Renal cortical epithelial cell (primary cell): ENCODE measurements at places on chromosomes 11 and 22. TPM values are rescaled to one million over a fixed set of nuclear protein-coding genes. Genes with fewer than 3 reads are reported as not detected.

RPS3 gene
- total RNA-seq: 1,041 and 1,094 TPM in 2 replicates

NCAM1 gene
- total RNA-seq: 1.9 and 3.9 TPM in 2 replicates

CHRDL2 gene
- total RNA-seq: not detected in 2 replicates

OR52I1 gene
- total RNA-seq: not detected in 2 replicates

ELFN2 gene
- 6.3 and 18.8 TPM in 2 replicates for total RNA-seq

MFRP gene
- total RNA-seq: not detected in 2 replicates

KRTAP5-3 gene
- total RNA-seq: not detected in 2 replicates

ART1 gene
- total RNA-seq: not detected in 2 replicates

PNPLA3 gene
- 0.80 and 3.0 TPM in 2 replicates for total RNA-seq

C22orf31 gene
- not detected in 2 replicates for total RNA-seq

INPPL1 gene
- total RNA-seq: 66.3 and 96.6 TPM in 2 replicates

APOBEC3F gene
- total RNA-seq: 4.2 and 4.7 TPM in 2 replicates

FAM181B gene
- total RNA-seq: 0.10 TPM in 1 of 2 replicates, not detected in the other

PAFAH1B2 gene
- total RNA-seq: 238 and 242 TPM in 2 replicates

MPZL3 gene
- 15.8 and 41.8 TPM in 2 replicates for total RNA-seq

MMP27 gene
- not detected in 2 replicates for total RNA-seq

FAT3 gene
- total RNA-seq: 1.9 and 24.4 TPM in 2 replicates

OR8G5 gene
- not detected in 2 replicates for total RNA-seq

PGR gene
- under 0.01 and 0.05 TPM in 2 replicates for total RNA-seq

HSPB2 gene
- total RNA-seq: 0.10 and 0.69 TPM in 2 replicates

HBE1 gene
- total RNA-seq: not detected in 2 replicates

KRTAP5-11 gene
- not detected in 2 replicates for total RNA-seq

PAX6 gene
- total RNA-seq: 4.2 and 6.5 TPM in 2 replicates

HDHD5 gene
- total RNA-seq: 25.1 and 38.6 TPM in 2 replicates

MYO7A gene
- 0.35 and 1.2 TPM in 2 replicates for total RNA-seq

CDC42EP2 gene
- total RNA-seq: 10.9 and 14.1 TPM in 2 replicates

ADM2 gene
- total RNA-seq: 2.3 and 3.4 TPM in 2 replicates

TPBGL gene
- total RNA-seq: 0.55 TPM in 1 of 2 replicates, not detected in the other

CDC45 gene
- total RNA-seq: 0.70 and 19.3 TPM in 2 replicates

TRIM34 gene
- total RNA-seq: 10.7 and 15.3 TPM in 2 replicates

CHRM1 gene
- total RNA-seq: not detected in 2 replicates

DNAJB13 gene
- total RNA-seq: 0.35 and 1.4 TPM in 2 replicates

RIMBP3C gene
- under 0.01 and 0.17 TPM in 2 replicates for total RNA-seq

RFPL3 gene
- not detected in 2 replicates for total RNA-seq

APOL5 gene
- total RNA-seq: not detected in 2 replicates

MRGPRG gene
- total RNA-seq: not detected in 2 replicates

CDON gene
- 5.7 and 9.4 TPM in 2 replicates for total RNA-seq

CALCA gene
- not detected in 2 replicates for total RNA-seq

OVOL1 gene
- total RNA-seq: 0.20 and 5.2 TPM in 2 replicates

SLC22A8 gene
- not detected in 2 replicates for total RNA-seq

LRRC4C gene
- 0.69 and 0.89 TPM in 2 replicates for total RNA-seq

MGAT3 gene
- total RNA-seq: 0.40 TPM in 1 of 2 replicates, not detected in the other

MEI1 gene
- 0.10 and 0.52 TPM in 2 replicates for total RNA-seq

SLC29A2 gene
- total RNA-seq: 1.4 and 5.3 TPM in 2 replicates

RBX1 gene
- 36.6 and 123 TPM in 2 replicates for total RNA-seq

HOATZ gene
- total RNA-seq: not detected in 2 replicates

TTLL8 gene
- total RNA-seq: not detected in 2 replicates

C11orf65 gene
- total RNA-seq: 1.7 TPM in 1 of 2 replicates, not detected in the other

PRSS23 gene
- total RNA-seq: 197 and 327 TPM in 2 replicates
